NCI-H526 treated with DMSO at 0.1 percent for 48 hours (cell line): ENCODE measurements at places on chromosomes 7 and 10.

DNA sequence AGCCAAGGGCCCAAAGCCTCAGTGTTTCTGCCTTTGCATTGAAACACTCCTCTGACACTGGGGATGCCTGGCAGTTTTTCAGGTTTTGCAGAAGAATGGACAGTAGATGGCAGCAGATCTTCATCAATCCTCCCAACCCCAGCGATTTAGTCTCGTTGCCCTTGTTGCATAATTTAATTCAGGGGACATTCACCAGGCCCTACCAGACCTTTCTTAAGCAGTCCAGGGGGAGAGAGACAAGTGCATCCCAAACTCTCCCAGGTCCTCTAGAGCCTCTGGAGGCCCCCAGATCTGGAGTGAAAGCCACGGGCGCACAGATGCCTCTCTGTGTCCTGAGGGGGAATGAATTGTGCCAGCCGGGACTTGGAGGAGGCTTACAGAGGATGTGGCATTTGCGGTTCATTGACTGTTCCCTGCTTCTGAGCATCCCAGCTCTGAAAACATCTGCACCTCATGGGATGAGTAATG lies 29.6 kb downstream of the MINDY4 start:
- peak; percentile 22 for DNase-seq

GRCh38 chr10:56116684-56117083 lies 244.4 kb downstream of the ZWINT start:
- DNase-seq = peak; percentile 9

DNA sequence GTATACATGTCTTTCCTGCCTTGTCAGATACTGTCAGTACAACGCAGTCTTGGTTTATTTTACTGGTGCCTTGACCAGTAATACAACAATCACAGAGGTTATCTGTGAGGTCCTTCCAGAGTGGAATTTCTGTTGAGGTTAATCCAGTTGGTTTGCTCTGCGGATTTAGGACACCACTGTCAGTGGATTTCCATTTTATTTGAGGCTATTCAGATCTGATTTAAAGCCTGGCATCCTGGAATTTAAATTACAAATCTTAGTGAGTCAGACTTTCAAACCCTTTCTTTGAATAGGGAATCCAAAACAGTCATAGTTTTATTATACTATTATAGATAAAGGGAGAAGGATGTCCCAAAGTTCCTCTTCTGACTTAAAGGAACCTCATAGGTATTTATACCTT lies 40.5 kb downstream of the ANLN start:
- DNase-seq = no peak

DNA sequence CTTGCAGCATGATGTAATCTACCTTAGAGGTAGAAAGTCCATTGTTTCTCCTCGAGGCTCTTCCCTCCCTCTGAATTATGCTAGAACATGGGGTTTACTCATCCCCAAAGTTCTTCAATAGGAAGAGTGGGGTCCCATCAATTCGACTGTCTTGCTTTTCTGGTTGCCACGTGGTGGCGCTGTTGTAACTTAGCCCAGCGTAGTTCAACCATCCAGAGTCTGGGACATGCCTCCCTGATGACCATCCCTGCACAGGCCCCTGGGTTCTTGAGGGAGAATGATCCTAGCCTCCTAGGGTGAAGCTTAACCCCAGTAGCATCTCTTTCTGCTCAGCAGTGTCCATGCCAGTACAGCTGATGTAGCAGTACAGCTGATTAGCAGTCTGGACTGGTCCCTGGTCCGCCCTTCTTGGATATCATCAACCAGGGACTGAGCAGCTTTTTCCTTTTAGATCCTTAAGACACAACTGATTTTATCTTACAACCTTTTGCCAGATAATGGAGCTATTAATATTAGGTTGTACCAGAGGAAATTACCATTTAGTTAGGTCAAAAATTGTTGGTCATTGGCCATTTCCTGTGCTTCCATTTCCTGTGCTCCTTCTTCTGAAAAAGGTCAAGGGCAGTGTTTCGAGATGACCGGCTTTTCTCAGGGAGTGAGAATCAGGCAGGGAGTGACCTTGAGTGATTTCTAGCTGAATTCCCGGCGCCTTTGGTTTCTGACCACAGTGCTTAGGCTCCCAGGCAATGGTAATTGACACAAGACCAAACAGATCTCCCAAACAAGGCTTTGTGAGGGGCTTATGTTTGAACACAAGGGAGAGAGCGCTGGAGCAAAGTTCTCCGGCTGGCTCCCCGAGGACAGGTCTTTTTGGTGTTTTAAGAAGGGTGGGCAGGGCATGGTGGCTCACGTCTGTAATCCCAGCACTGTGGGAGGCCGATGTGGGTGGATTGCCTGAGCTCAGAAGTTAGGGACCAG lies 65.4 kb downstream of the TACC2 start:
- DNase-seq = no peak

- no peak for DNase-seq
These were observed 55.1 kb upstream of the ITGB8 start for GRCh38 chr7:20275637-20276036.

DNA sequence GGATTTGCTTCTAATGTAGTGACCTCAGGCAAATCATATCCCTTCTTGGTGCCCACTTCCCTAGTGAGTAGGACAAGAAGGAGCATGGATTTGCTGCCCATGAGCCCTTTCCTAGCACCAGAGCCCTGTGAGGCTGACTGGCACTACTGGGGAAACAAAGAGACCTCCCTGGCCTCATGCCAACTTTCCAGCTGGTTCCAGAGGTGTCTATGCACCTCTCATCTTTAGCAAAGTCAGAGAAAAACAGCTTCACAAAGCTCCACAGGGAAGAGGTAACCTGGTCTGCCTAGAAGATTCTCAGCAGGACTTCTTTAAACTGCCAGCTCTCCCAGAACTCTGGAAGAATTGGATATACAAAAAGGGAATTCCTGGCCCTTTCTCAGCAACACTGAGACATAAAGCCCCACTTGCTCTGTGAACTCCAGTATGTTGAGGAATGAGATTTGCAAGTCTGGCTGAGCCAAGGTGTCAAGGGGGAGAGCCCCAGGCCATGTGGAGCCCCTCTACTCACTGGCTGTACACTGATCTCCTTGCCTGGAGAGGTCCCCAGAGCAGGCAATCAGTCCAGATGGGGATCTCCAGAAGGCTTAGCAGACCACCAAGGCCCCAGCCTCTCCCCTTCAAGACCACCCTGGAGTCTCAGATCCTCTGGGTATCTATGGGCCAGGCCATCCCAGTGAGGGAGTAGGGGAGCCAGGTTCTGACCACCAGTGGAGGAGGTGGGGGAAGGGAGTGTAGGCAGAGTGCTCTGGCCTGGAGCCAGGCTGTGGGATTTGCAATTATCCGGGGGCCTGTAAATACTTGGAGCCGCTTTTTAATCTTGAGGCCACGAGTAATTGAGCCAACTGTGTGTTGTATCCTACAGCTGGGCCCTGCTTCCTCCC lies 24.4 kb upstream of the RBM20 start:
- no peak for DNase-seq

DNA sequence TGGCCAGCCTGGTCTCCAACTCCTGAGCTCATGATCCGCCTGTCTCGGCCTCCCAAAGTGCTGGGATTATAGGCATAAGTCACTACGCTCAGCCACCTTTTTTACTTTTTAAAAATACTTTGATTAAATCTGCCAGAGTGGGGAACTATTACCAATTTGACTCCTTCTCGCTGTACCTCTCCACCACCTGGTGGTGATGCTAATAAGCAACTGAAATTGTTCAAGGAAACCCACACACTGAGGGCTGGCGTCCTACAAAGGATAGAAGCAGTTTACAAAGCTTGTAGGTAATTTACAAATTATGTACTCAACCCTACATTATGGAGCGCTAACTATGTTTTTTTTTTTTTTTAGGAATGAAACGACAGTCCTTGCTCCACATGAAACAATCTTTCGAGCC lies 111.1 kb downstream of the CPED1 start:
- DNase-seq = no peak

DNA sequence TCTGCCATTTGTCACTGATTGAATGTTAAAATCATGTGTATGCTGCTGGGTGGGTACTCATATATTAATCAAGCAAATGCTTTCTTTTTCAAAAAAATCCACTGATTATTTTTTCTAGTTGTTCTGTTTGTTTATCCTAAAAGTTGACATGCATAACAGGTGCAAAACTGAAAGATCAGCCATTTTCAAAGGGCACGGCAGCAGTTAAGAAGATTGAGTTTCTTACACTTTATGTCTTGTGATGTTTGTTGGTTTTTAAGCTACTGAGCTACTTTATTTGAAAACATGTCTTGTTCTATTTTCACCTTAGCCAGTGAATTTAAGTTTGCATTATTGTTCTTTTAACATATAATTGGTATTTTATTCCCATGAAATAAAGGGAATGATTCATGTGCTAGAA lies 45.8 kb downstream of the PPP1R3A start:
- no peak for DNase-seq

DNA sequence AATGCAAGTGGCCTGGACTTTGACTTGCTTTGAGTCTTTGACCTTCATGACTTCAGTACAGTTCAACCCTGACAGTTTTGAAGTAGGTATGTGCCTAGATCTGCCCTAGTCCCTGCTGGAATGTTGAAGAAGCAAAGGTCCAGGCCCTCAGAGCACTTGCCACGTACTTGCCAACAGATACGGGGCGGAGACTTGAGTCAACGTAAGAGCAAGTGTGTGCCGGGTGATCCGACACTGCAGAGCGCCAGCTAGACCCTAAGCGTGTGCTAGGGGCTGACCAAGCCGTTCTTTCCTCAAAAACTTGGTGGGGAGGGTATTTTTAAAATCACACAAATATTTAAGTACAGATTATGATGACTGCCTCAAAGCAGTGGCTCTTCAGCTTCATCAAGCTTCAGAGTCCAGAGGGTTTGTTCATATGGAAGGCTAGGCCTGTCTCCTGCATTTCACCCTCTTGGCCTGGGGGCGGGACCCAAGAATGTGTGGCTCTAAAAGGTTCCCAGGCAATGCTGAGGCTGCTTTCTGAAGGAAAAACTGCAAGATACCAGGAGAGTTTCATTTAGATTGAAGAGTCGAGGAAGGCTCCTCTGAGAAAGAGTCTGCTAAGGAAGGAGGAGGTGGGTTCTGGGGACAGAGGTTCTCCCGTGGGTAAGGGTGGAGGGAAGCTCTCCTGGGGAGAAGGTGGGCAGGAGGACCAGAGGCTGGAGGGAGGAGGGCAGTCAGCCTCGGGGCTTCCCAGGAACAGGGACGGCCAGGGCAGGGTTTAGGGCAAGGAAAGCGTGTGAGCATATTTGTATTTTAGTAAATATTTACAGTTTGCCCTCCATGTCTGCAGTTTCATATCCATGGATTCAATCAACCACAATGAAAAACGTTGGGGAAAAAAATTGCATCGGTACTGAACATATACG lies 160.3 kb downstream of the EGFR start:
- no peak for DNase-seq

GRCh38 chr7:51587604-51588003 lies 271.0 kb upstream of the COBL start:
- DNase-seq = no peak

DNA sequence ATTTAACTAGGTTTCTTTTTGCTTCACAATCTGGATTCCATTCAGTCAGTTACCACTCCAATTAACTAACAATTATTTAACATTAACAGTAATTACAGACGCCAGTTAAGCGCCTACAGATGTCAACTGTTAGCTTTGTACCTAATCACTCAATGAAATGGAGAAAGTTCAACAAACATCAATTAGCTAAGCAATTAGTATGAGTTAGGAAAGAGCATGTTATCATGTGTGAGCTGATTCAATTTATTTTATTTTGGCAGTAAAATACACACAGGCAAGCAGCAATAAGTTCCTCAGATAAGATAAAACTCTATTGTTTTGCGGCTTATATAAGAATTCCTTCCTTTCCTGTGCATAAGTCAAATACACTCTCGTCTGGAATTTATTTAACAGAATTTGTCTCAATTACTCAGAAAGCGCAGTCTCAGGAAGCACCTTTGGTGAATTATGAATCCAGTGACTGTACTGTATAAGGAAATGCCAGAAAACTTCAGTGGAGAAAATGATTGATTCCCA lies 427.1 kb upstream of the GALNT17 start:
- DNase-seq = no peak

- no peak for DNase-seq
These were observed 26.9 kb downstream of the BAG3 start for GRCh38 chr10:119677904-119678755.

- no peak for DNase-seq
These were observed 71.8 kb upstream of the RPA3 start for GRCh38 chr7:7790041-7790741.

GRCh38 chr7:104927055-104927454 lies 87.0 kb upstream of the KMT2E start:
- DNase-seq = no peak

GRCh38 chr10:102505462-102506115 lies 1.8 kb downstream of the SUFU start:
- DNase-seq = no peak

- no peak for DNase-seq
These were observed 451.5 kb upstream of the SORCS1 start for GRCh38 chr10:107616031-107616430.

DNA sequence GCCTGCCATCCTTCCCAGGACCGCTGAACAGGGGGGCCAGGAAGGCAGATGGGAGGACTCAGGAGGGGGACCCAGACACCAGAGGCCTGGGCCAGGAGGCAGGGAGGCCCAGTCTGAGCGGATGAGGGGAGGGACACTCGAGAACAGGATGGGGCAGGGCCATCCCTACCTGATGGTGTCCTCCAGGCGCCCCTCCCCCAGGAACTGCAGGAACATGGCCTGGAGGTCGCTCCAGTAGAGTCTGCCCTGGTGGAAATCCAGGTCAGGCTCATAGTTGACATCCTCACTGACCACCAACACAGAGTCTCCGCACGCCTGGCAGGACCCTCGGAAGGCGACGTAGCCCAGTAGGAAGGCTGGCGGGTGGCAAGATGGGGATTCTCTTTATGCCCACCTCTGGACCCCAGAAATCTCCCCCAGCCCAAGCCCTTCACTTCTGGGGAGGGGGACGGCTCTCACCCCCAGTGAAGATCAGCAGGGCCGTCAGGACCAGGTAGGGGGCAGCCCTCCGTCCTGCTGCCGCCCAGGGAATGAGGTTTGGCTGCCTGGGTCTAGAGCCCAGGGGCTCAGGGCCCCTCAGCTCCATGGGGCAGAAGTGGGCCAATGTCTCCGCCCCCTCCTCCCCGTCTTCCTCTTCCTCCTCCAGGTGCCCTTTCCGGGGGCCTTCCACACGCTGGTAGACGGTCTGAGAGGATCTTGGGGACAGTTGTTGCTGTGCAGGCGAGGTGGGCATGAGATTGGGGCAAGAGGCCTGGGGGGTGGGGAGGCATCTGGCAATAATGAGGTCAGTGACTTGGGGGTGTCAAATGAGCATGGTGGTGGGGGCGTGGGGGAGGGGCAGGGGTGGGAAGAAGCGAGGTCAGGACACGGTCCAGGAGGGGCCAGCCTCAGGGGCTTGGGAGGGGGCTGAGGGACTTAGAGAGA lies 573 bp downstream of the TFR2 start:
- no peak for DNase-seq

DNA sequence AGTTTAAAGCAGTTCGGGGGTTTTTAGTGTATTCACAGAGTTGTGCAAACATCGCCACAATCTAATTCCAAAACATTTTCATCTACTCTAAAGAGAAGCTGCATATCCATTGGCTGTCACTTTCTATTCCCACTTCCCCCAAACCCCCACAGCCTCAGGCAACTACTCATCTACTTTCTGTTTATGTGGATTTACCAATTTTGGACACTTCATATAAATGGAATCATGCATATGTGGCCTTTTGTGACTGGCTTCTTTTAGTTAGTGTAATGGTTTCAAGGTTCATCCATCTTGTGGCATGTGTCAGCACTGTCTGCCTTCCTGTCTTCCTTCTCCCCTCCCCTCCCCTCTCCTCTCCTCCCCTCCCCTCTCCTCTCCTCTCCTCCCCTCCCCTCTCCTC lies 78.5 kb upstream of the FZD1 start:
- DNase-seq = no peak
